Stimulated activated effector memory CD8-positive, alpha-beta T cell treated with anti-CD3 and anti-CD28 coated beads, Interleukin-12 subunit alpha, Interleukin-12 subunit beta, amount 100 ng/mL, for 72 hours (primary cell): ENCODE measurements at places on chromosomes 1 and 21.

- DNase-seq: no peak
These were observed 10.4 kb downstream of the PTGFR start for GRCh38 chr1:78501203-78501602.

DNA sequence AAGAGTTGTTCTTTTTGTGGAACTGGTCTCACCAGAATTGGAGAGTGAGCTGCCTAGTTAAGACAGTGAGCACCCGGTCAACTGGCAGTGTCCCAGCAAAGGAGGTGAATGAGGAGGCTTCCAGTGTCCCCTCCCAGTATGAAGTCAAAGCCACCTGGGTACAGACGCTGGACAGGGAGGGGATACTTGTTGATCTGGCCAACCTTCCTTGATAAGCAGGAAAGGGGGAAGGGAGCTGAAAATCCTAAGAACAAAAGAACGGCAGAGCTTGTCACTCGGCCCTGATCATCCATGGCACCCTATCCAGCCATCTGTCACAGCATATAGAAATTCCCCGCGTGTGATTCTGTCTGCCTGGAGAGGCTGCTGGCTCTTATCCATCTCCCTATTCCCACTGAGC is 91.5 kb downstream of the SSBP3 start:
- no peak for DNase-seq

DNA sequence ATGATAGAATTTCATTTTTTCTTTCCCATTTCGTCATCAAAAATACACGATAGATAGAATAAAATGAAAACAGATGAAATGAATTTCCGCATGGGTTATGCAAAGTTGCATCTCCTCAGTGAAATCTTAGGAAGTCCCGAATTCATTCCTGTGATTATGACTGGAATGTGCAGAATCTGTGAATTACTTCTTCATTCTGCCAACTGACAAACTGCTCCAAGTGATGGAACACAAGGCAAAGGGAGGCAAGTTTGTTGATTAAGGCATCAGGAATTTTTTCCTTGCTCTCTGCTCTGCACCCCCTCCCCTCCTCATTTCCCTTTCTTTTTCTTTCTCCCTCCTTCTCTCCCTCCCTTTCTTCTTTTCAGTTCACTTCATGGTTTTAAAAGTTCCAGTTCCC is 37.0 kb upstream of the ADGRL4 start:
- no peak for DNase-seq

GRCh38 chr1:70528590-70529333 is 117.7 kb downstream of the CTH start:
- DNase-seq: no peak

DNA sequence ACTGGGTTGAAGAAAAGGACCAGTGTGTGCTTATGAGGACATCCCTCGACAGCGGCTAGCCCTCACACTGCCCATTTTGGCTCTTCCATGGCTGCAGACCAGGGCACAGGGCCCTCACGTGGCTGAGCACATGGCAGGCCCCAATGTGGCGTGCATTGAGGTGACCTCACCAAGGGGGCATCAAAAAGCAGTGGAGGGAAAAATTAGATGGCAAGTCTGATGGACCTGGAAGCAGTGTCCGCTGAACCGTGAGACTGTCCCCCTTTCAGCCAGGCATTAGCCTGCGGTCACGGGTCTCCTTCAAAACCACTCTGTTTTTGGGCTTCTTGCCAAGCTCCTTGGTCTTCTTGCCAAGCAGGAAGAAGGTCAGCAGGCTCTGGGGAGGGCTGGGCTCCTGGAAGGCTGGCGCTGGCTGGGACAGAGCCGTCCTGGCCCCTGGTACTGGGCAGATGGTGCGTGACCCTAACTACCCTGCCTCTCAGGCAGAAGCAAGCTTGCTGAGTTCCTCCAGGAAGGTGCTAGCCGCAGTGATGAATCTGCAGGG is 30.8 kb downstream of the TRIM67 start:
- DNase-seq: no peak

DNA sequence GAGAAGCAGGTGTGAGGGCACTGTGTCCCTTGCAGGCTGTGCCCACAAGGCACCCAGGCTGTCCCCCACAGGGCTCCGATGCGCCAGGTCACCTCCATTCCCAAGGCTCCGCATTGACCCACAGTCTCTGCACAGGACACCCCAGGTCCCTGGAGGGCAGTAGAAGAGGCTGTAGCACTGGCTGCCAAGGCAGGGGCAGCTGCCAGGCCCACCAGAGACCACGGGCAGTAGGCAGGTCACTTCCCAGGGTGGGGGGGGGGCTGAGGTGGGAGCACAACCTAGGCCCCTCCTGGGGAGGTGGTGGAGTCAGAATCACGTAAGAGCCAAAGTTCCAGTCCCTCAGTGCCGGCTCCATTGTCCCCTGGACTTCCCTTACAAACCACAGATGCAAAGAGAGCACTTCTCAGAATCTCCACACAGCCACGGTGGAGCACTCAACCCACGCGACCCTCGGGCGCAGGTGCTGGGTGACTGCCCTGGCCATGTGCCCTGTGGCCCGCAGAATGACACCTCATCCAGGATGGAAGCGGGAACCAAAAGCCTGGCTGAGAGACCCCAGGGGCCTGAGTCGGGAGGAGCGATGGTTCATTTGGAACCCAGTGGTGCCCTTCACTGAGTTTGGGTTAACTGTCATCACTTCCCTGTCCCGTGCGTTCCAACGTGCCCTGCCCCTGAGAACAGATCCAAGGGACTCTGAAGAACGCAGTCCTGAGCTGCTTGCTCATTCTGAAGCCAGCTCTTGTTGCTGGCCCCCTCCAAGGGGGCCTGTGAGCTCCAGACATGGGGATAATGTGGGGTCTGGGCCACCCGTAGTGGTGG is 69.7 kb upstream of the PDE9A start:
- no peak for DNase-seq

DNA sequence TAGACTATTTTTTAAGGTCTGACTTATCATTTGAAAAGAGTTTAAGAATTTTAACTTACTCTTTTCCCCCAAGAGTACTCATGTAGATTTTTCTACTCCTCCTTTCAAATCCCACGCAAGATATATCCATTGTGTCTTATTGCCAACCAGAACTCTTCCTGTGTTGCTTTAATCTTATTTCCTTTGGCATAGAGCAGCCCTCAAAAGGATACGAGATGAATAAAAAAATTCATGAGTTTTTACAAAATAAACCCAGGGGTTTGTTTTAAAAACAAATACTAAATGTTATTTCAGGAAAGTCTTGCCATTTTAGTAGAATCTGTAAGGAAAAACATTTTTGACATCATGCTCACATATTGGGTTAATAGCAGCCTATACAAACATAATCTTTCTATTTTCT is 543.2 kb upstream of the CXADR start:
- DNase-seq: no peak

GRCh38 chr1:228905701-228906101 is 170.4 kb downstream of the RHOU start:
- no peak for DNase-seq

DNA sequence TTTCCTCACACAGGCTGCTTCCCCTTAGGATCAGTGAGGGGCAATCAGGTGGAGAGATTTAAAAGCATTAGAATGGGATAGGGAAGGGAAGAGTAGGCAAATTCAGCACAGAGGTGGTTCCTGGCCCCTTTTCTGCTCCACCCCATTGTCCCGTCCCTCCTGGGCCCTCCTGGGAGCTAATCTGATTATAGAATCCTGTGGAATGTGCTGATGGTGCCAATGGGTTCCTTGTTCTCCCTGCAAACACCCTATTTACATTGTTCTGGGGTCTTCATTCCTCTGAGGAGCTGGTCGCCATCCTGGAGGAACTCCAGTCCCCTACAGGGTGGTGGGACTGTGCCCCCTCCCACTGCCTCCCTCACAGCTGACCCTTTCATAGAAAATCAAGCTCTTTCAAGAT is 34.4 kb upstream of the LRP8 start:
- DNase-seq: no peak

- no peak for DNase-seq
These were observed 13.5 kb upstream of the YRDC start for GRCh38 chr1:37821481-37821880.
